ENCODE measurements at places on chromosomes 11 and 22.

GRCh38 chr11:22079133-22079872 lies 113.6 kb upstream of the ANO5 start:
- no peak for DNase-seq

GRCh38 chr11:6191742-6192141 lies 7.3 kb upstream of the OR52W1 start:
- DNase-seq = no peak

DNA sequence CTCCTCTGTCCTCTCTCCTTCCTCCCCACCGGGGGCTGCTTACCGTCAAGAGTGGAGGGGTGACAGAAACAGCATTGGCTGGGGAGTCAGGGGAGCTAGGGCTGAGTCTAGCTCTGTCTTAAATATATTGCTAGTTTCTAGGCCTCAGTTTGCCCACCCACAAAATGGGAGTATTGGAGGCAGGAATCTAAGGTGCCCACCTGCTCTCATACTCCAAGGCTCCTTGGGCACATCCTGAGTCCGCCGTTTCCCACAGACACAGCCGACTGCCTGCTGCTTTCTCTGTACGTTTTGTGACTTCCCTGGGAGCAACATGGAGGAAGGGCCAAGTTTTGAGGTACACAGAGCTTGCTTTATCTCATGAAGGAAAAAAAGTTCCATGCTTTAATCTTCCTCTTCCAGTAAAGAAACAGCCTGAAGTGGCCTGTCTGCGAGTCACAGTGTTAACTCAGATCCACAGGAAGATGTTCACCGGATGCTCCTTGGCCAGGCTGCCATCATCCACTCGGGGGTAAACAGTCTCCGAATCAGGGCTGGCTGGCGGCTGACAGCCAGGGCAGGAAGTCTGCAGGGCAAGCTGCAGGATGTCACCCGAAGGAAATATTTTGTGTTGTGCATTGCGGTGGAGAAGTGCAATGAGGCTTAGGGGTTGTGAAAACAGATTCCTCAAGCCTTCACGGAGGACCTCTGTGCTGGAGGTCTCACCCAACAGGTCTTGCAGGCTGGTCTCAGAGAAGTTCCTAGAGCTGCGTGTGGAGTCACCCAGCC lies 11.0 kb upstream of the CERK start:
- no peak for DNase-seq

GRCh38 chr22:46794067-46794466 lies 31.6 kb downstream of the TBC1D22A start:
- DNase-seq = no peak

DNA sequence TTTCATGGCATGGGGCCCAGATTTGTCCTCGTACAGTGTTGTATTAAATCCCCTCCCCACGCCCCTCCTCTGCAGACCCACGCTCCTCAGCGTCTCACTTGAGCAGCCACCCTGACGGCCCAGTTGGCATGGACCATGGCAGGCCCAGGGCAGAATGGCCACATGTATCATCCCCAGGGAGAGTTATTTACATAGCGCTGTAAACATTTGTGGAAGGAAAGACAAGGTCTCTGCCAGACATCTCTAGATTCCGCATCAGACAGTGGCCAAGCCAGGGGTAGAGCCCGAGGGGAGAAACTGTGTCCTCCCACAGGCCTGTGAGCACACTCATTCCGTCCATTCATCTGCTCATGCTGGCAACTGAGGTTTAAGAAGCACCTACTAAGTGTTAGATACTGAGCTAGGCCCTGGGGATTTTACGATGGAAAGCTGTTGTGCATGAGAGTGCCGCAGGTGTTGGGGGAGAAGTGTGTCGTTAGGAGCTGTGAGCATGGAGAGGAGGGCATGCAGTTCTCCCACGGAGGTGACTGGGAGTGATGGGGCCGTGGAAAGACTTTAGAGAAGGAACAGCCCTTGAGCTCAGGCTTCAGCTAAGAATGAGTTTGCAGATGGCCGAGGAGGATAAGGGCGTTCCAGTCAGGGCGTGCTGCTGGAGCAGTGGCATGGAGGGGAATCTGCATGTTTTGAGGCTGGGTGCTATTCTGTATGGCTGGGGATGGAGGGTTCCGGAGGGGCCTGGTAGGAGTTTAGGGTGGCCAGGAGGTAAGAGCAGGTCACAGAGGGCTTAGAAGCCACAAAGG lies 94.9 kb downstream of the GRIK4 start:
- no peak for DNase-seq

DNA sequence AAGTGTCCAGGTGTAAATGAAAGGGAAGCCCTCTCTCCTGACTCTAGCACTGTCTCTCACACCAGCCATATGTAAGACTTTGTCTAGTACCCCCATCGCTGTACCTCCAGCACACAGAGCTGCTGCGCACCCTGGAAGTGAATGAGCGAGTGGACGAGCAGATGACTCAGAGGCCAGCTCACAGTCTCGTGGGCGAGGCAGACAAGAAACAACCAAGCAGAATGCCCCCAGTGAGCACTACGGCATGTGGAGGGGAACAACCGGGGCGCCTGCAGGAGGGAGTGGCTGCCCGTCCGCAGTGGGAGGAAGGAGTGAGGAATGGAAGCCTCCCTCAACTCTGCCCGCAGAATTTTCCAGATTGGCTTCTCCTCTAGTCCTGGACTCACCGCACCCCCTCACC lies 46.4 kb downstream of the MCM5 start:
- no peak for DNase-seq

DNA sequence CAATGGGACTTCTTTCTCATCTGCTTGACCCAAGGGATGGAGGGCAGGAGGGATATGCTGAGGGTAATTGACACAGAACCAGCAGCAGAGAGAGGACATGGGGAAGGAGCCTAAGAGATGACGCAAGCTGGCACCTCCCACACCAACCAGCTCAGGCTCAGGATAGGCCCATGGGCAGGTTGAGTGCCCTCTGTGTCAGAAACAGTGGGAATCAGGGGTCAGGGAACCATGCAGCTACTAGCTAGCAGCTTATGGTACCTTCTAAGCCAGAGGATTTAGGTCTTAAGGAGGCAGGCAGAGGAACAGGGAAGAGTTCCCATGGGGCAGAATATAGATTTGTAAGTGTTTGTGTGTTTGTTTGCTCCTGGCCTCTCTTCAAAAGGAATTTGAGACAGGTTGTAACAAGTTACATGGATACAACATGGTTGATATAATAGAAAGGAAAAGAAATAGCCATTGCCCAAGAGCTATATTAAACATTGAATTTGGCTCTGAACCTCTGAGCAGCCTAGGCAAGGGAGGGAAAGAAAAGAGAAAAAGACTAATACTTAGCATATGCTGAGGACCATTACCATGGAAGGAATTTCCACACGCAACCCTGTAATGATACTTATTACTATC lies 39.9 kb upstream of the NAV2 start:
- DNase-seq = no peak

DNA sequence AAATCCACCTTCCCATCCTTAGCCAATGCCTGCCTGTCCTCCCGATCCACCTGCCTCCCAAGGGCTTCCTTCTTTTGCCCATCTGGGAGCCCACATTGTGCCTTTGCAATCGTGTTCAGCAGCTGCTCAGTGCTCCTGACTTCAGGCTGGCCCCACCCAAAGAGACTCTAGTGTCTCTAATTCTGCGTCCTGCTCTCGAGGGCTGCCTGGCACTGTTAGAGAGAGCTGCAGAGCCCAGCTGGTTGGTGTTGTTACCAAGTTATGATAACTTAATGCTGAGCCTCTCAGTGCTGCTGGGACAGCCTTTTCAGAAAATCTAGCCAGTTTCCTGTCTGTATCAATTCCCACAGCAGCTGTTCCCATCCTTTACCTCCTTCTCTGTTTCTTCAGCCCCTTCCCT lies 69.1 kb downstream of the MICAL2 start:
- DNase-seq = no peak

DNA sequence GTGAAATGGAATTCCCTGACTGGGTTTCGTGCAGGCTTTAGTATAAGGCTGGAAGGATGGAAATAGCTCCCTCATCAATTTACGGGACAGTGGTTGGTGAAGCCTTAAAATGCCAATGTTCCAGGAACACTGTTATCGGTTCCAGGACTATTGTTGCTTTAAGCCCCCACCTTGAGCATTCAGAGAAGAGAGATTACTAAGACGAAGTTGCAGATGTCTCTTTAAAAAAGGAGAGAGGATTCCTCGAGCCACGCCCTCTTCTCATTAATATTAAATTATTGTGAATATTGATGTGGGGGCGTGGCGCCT lies 195 bp upstream of the CREB3L1 start:
- DNase-seq = no peak

GRCh38 chr11:95255251-95256145 lies 24.5 kb upstream of the SESN3 start:
- no peak for DNase-seq

- DNase-seq = no peak
Measured at GRCh38 chr22:19772422-19772672, 11.8 kb downstream of the TBX1 start.

DNA sequence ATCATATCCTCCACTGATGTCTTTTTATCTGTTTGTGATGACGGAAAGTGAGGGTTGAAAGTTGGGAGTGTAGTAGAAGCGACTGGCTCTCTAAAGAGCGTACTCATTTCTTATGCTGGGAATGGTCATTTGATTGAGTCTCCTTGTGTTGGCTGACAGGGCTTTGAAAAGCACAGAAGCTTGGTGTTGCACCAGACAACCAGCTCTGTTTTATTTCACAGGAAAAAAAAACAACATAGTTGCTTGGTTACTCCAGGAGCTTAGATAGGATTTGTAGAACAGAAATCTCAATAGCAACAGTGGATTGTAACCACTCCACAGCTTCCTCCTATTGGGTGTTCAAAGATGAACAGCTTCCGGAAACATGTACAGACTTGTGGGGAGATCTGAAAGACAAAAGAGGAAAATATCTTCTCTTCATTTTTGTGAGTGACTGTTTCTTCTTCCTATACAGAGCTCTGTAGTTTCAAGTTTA lies 2.7 kb downstream of the RBM14 start:
- no peak for DNase-seq

DNA sequence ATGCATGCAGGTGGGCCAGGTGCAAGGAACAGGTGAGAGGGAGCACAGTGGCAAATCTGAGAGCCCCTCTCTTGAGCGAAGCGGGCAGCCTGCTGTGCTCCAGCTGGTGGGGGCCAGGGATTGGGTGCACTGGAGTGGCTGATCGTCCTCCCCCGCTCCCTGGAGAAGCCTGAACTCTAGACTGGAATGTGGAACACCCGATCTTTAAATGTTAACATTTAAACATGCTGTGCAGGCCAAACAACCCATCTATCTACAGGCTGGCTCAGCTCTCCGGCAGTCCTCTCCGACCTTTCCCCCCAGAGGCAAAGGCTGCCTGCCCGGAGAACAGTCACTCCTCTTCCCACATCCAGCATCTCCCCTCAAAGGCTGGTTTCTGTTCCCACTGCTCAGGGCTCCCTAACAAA lies 5.1 kb downstream of the MRGPRF start:
- no peak for DNase-seq

GRCh38 chr11:69115586-69116560 lies 39.9 kb upstream of the SMIM38 start:
- DNase-seq = no peak

DNA sequence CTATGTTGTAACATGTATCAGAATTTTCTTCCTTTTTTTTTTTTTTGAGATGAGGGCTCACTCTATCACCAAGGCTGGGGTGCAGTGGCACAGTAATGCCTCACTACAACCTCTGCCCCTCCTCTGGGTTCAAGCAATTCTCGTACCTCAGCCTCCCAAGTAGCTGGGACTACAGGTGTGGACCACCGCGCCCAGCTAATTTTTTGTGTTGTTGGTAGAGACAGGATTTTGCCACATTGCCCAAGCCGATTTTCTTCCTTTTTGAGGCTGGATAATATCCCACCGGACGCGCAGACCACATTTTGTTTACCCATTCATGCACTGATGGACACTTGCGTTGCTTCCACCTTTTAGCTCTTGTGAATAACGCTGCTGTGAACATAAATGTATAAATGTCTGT lies 97.0 kb downstream of the BRD1 start:
- no peak for DNase-seq

DNA sequence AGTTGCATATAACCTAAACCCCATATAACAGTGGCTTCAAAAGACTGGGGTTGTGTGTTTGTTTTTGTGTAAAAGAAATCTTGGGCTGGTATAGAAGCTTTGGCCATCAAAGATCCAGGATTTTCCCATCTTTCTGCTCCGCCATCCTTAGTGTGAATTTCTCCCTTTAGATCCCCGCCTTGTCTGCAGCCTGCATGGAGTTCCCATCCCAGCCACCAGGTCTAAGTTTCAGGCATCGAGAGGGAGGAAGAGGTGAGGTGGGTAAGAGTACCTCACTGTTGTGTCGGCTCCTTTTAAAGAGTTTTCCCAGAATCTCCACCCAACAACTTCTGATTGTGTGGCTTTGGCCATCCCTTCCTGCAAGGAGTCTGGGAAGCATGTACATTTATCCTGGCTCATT lies 195.5 kb upstream of the SORL1-AS1 start:
- no peak for DNase-seq

DNA sequence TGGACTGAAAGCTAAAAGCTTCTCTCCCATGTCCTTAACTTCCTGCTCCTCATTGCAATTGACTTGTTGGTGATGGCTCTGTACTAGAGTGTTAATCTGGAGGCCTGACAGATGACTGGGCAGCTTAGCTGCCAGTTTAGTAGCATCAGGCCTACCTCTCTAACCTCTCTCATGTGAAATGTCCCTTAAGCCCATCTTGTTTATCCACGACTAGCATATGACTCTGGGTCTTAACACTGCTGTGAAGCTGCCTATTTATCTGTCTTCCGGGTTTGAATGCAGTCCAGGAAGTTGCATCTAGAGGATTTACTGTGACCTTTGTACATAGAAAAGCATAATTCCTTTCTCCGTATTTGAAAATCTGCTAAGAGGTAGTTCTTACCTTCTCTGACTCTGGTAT lies 85.3 kb upstream of the HORMAD2 start:
- no peak for DNase-seq

All from stimulated activated CD4-positive, alpha-beta T cell treated with anti-CD3 and anti-CD28 coated beads, Interleukin-1b, Interleukin-23, amount 100 ng/mL, for 4 hours (primary cell).